ENCODE measurements at places on chromosomes 6 and 20. TPM values are rescaled to one million over a fixed set of nuclear protein-coding genes. Genes with fewer than 3 reads are reported as not detected.
A peak's percentile ranks its signal among the peaks of the same experiment; 100 is the strongest.

The GNL1 gene
- 69.9 TPM for total RNA-seq

GRCh38 chr6:126716032-126716431 lies 376.1 kb downstream of the CENPW start:
- no peak for DNase-seq
- no peak overlapping the region for H3K4me3 ChIP-seq
- no peak overlapping the region for H3K27ac ChIP-seq
- no peaks in the 10 kb centered on the region for H3K36me3 ChIP-seq
- no peaks in the 10 kb centered on the region for H3K27me3 ChIP-seq

DNA sequence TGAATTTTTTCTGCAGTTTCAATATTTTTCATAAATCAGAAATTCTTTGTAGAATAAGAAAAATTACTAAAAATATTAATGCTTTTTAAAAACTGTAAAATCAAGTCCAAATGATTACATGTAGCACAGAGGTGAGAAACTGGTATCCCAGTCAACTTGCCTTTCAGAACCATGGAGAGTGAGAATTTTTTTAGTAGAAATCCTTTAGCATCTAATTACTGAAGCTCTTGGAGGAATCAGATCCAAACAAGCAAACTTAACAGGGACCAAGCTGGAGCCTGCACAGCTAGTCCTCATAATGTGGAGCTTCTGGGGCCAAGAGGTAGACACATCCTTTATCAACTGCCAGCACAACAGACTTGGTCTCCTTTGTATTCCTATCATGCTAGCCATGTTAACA lies 724.5 kb downstream of the TFAP2A start:
- H3K4me3 ChIP-seq = no peak overlapping the region
- no peaks in the 10 kb centered on the region for H3K36me3 ChIP-seq
- no peaks in the 10 kb centered on the region for H3K27me3 ChIP-seq
- no peak overlapping the region for H3K27ac ChIP-seq
- H3K4me1 ChIP-seq = no peaks in the 10 kb centered on the region

GRCh38 chr6:156033598-156033997 lies 578.0 kb upstream of the NOX3 start:
- H3K36me3 ChIP-seq = no peaks in the 10 kb centered on the region
- peaks cover 5% of the 10 kb centered on the region for H3K4me1 ChIP-seq
- DNase-seq = no peak
- no peak overlapping the region for H3K27ac ChIP-seq

GRCh38 chr20:55255016-55255415 lies 750.3 kb downstream of the CBLN4 start:
- no peaks in the 10 kb centered on the region for H3K27me3 ChIP-seq
- H3K27ac ChIP-seq = no peak overlapping the region
- DNase-seq = no peak
- H3K36me3 ChIP-seq = no peaks in the 10 kb centered on the region

The SLC22A3 gene
- total RNA-seq = not detected

The ITPR3 gene
- total RNA-seq = 57.8 TPM

DNA sequence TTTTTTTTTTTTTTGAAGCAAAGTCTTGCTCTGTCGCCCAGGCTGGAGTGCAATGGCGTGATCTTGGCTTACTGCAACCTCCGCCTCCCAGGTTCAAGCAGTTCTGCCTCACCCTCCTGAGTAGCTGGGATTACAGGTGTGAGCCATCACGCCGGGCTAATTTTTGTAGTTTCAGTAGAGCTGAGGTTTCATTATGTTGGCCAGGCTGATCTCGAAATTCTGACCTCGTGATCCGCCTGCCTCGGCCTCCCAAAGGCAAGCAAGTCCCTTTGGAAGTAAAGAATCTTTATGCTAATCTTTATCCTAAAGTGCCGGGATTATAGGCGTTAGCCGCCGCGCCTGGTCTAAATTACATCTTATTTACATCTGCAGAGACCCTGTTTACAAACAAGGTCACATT lies 1.5 kb downstream of the PSMG4 start:
- H3K27ac ChIP-seq = no peak overlapping the region
- H3K27me3 ChIP-seq = peaks cover 13% of the 10 kb centered on the region
- DNase-seq = no peak
- peak overlapping the region; percentile 95 for H3K4me3 ChIP-seq
- H3K36me3 ChIP-seq = peaks cover 25% of the 10 kb centered on the region

DNA sequence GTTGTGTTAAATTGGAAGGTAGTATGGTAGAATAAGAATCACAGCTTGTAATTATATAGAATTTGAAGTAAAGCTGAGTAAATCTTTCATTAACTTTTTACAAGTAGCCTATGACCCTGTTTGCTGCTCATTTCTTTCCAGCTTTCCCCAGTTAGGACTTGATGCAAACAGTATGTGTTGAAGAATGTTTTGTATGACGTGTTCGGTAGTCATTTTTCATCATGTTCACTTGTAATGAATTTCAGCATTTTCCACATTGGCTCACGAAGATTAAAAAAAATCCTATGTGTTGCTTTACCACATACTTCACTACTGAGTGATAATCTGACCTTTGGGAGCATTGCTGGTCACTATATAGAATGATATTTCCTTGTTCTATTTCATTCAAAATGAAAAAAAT lies 162.4 kb downstream of the CDKAL1 start:
- no peak for DNase-seq
- no peaks in the 10 kb centered on the region for H3K27me3 ChIP-seq
- peaks cover 2% of the 10 kb centered on the region for H3K4me1 ChIP-seq
- no peak overlapping the region for H3K4me3 ChIP-seq

- DNase-seq = no peak
- no peaks in the 10 kb centered on the region for H3K36me3 ChIP-seq
- no peak overlapping the region for H3K27ac ChIP-seq
- H3K4me1 ChIP-seq = no peaks in the 10 kb centered on the region
Observed at GRCh38 chr6:150336299-150336698, 32.5 kb upstream of the IYD start.

DNA sequence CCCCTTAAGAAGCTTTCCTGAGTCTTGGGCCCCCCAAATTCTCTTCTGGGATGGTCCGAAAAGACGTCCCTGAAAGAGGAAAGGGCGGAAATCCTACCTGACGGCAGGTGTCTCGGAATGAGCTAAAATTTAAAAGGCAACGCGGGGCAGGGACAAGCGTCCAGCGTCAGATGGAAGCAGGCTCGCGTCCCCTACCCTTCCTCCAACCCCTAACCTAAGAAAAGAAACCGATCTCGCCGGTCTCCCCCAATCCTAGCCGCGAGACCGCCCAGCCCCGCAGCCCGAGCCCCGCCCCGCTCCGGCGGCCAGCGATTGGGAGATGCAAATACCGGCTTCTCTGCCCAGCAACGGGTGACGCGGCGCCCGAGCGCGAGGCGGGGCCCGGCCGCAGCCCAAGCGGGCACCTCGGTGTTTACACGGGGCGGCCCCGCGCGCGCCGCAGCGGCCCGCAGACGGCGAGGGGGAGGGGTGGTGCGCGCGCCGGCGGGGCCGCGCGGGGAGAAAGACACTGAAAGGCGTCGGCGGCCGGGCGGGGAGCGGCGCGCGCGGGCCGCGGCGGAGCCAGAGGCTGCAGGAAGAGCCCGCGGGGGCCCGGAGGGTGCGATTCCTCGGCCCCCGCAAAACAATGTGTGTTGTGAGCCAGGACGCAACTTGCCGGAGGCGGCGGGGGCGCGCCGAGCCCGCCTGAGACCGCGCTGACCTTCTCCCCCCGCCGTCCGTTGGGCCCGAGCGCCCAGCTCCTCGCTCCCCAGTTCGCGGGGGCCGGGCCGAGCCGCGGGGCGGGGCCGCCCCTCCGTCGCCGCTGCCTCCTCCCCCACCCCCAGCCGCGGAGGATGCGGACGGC lies at the start of gene SOX12:
SOX12 (plus strand) TSS at position 508 of the 844 bp plus-strand sequence. CDS start 373 bp downstream, outside the sequence.
- peak within 1 kb of the TSS; percentile 87 for H3K4me3 ChIP-seq
- H3K36me3 ChIP-seq = peaks cover 2% of the 10 kb centered on the region
- no peaks in the 10 kb centered on the region for H3K27me3 ChIP-seq
- peak within 1 kb of the TSS; percentile 90 for H3K27ac ChIP-seq
- H3K4me1 ChIP-seq = peaks cover 48% of the 10 kb centered on the region

DNA sequence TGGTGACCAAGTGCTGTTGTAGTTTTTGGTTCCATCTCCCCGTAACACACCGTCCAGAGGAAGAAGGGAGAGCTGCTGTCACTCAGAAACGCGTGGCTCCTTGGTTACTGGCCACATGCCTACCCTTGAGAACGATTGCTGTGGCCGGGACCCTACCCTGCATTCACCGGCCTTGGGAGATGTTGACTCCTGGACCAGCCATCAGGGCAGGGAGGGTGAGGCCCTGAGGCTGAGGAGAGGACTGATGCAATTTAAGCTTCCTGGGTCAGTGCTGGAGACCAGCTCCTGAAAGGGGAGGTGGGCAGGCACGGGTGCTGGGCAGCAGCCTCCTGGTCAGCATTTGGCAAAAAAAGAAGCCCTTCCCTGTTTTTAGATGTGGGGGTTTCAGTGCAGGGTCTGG lies 31.5 kb downstream of the ERMARD start:
- H3K4me3 ChIP-seq = no peak overlapping the region
- H3K27ac ChIP-seq = no peak overlapping the region
- DNase-seq = no peak
- no peaks in the 10 kb centered on the region for H3K27me3 ChIP-seq
- H3K36me3 ChIP-seq = peaks cover 30% of the 10 kb centered on the region
- H3K4me1 ChIP-seq = no peaks in the 10 kb centered on the region

- peaks cover 83% of the 10 kb centered on the region for H3K36me3 ChIP-seq
- peaks cover 72% of the 10 kb centered on the region for H3K4me1 ChIP-seq
- no peaks in the 10 kb centered on the region for H3K27me3 ChIP-seq
Observed at GRCh38 chr6:33692760-33693158, 18.7 kb downstream of the UQCC2 start.

DNA sequence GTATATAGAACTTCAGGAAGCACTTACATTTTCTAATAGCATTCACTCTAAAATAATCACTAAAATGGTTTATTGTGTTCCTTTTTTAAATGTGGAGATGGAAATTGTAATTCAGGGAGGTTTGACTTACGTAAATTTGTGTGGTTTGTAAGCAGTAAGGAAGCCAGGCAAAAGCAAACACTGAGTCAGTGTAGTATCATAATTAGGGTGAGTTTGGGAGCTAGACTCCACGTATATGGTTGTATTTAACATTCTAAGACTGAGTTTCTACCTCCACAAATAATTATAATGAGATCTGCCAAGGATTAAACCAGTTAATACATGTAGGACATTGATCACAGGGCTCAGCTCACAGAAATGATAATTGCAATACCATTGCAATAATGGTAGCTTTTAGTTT lies 425.5 kb downstream of the CBLN4 start:
- no peaks in the 10 kb centered on the region for H3K27me3 ChIP-seq
- H3K36me3 ChIP-seq = no peaks in the 10 kb centered on the region
- H3K4me3 ChIP-seq = no peak overlapping the region
- DNase-seq = no peak
- H3K4me1 ChIP-seq = no peaks in the 10 kb centered on the region
- no peak overlapping the region for H3K27ac ChIP-seq

DNA sequence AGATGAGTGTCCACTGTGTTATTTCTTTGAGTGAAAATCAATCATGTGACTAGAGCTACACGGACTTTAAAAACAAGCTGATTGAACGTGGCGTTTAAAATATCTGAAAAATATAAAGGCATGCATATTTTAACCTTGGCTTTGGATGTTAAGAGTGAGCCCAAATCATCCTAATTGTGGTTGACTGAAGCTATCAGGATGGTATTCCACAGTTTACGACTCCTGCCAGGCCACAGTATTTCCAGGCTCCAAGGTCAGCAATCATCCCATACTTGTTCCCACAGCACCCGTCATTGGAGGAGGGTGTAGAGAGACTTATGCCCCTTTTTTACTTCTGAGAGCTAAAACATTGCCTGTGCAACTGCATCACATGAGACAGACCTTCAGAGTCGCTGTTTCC lies 43.2 kb upstream of the TMX4 start:
- H3K27me3 ChIP-seq = no peaks in the 10 kb centered on the region
- no peaks in the 10 kb centered on the region for H3K4me1 ChIP-seq
- H3K36me3 ChIP-seq = no peaks in the 10 kb centered on the region
- no peak overlapping the region for H3K4me3 ChIP-seq
- no peak overlapping the region for H3K27ac ChIP-seq
- DNase-seq = no peak

GRCh38 chr6:5174244-5174643 lies 86.5 kb downstream of the LYRM4 start:
- DNase-seq = peak; percentile 88
- H3K27ac ChIP-seq = peak overlapping the region; percentile 98

The LRRN4 gene
- not detected for total RNA-seq

The BMP6 gene
- total RNA-seq = not detected

The KCNB1 gene
- total RNA-seq = not detected

The PAQR8 gene
- 25.7 TPM for total RNA-seq

- no peak overlapping the region for H3K4me3 ChIP-seq
- H3K36me3 ChIP-seq = no peaks in the 10 kb centered on the region
- no peaks in the 10 kb centered on the region for H3K4me1 ChIP-seq
- no peak for DNase-seq
- peaks cover 3% of the 10 kb centered on the region for H3K27me3 ChIP-seq
- no peak overlapping the region for H3K27ac ChIP-seq
Observed at GRCh38 chr6:41813469-41813868, 26.0 kb downstream of the TOMM6 start.

The ELOVL2 gene
- total RNA-seq = not detected

The STXBP5 gene
- 19.6 TPM for total RNA-seq

DNA sequence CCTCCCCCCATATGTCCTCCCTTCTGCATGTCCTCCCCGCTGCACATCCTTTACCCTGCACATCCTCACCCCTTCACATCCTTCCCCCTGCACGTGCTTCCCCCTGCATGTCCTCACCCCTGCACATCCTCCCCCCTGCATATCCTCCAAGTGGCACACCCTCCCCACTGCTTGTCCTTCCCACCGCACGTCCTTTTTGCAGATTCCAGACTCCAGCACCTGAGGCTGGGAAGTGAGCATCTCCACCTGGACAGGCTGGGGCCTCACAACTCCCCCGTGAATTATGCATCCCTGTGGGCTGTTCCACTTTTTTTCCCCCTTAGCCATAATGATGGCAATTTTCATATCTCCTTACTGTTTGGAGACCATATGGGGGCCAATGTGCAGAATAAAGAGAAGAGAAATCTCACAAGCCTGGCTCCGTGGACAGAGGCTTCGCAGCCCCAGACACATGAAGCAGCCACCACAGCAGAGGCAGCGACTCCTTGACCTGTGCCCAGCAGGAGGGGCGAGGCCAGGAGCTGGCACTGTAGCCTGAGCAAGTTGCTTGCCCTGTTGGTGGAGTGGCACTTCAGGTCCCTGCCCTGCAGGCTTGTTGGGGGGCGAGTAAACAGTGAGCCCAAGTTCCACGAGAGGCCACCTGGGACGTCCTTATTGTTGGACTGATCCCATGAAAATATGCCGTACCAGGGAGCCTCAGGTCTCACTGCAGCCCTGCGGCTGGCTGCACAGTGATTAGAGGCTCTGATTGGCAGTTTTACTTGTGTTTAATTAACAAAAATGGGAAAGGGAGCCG lies 113.1 kb downstream of the SYNDIG1 start:
- H3K36me3 ChIP-seq = no peaks in the 10 kb centered on the region
- no peak overlapping the region for H3K4me3 ChIP-seq
- no peak for DNase-seq
- no peak overlapping the region for H3K27ac ChIP-seq
- H3K27me3 ChIP-seq = no peaks in the 10 kb centered on the region
- no peaks in the 10 kb centered on the region for H3K4me1 ChIP-seq

The TSHZ2 gene
- not detected for total RNA-seq

GRCh38 chr6:148342350-148343046 lies at the start of gene SASH1:
Gene SASH1 (plus strand): TSS chr6:148342838. CDS start chr6:148343068, 230 bp downstream.
- H3K27ac ChIP-seq = peak within 1 kb of the TSS; percentile 46
- peaks cover 9% of the 10 kb centered on the region for H3K4me1 ChIP-seq
- peak within 1 kb of the TSS; percentile 60 for H3K4me3 ChIP-seq
- peaks cover 32% of the 10 kb centered on the region for H3K27me3 ChIP-seq

GRCh38 chr6:29850011-29850553 lies 22.5 kb downstream of the HLA-G start:
- H3K4me3 ChIP-seq = peak overlapping the region; percentile 28
- H3K27me3 ChIP-seq = peaks cover 59% of the 10 kb centered on the region
- H3K4me1 ChIP-seq = peaks cover 16% of the 10 kb centered on the region

The SAPCD1 gene
- 15.4 TPM for total RNA-seq

GRCh38 chr6:80161434-80161833 lies 55.0 kb downstream of the BCKDHB start:
- H3K4me1 ChIP-seq = peaks cover 13% of the 10 kb centered on the region
- no peak for DNase-seq
- H3K36me3 ChIP-seq = no peaks in the 10 kb centered on the region
- no peak overlapping the region for H3K4me3 ChIP-seq
- no peak overlapping the region for H3K27ac ChIP-seq
- H3K27me3 ChIP-seq = no peaks in the 10 kb centered on the region

All from activated CD8-positive, alpha-beta T cell treated with anti-CD3 and anti-CD28 coated beads, Interleukin-2, amount 10 ng/mL, durations not matched to agents 7 days and 5 days (primary cell).